ENCODE measurements at places on chromosomes 11 and 22.
A peak's percentile ranks its signal among the peaks of the same experiment; 100 is the strongest.

DNA sequence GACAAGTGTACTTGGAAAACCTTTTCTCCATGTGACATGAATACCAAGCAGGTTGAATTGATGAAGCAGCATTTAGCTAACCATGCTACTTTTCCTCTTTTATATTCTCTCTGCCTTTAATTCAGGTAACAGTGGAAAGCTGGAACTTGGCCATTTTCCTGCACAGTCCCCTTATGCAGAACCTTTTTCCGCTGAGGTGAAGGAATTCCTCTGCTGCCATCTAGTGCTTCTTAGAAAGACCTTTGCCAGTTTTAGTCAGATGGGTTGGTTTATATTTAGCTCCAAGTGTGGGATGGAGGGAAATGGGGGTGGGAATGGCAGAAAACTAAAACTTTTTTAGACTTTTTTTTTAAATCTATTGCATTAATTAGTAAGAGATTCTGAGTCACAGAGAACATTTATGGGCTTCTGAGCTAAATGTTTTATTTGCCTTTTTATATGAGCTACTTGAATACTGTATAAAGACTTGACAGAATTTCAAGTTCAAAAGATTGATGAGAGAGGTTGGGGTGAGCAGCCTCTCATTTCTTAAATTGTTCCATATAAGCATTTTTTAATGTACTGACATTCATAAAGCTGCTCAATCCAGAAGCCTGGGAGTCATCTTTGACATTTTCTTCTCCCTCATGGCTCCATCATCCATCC is 153.9 kb upstream of the ZC3H12C start:
- no peak for DNase-seq

DNA sequence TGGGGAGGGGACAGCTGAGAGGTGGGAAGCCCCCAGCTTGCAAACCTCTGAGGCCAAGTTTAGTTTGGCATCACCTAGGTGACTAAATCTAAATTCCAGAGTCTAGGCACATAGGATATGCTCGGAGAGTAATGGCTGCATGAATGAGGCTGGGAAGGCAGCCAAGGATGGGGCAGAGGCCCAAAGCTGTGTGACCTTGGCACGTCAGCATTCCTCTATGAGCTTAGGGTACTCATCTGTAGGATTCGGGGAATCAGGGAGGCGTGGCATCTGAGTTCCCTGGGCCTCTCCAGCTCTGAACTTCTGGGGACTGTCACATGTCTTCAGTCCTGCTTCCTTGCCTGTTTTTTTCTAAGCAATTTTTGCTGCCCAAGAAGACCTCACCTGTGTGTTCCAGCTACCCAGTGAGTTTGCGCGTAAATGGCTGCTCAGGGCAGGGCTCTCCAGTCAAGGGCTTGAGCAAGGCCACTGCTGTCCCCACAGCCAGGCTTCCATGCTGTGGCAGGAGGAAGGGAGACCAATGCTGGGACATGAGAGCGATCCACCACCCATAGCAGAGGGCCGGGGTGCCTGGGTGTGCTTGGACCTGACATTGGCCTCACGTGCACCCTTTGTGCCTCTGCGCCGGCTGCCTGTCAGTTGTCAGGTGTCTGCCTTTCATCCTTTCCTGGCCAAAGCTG is 13.9 kb downstream of the DAGLA start:
- no peak for DNase-seq

DNA sequence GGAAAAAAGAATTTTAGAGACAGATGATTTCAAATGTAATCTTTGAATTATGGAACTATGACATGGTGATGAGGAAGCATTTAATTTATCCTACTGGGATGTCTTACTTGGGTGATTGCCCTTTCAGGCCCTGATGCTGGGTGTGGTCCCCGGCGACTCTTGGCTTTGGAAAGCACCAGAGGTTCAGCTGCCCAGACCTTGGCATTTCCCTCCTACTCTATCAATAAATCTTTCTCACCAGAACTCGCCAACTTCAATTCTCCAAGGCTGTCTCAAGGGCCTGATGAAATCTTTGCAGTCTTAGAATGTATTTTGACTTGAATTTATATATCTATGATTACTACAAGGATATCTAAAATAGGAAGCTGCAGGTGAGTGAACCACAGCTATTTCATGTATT is 18.5 kb upstream of the OR4D5 start:
- no peak for DNase-seq

- no peak for DNase-seq
Observed at GRCh38 chr11:27277843-27278242, 85.2 kb downstream of the CCDC34 start.

- DNase-seq = no peak
Observed at GRCh38 chr11:68584097-68584496, 100.2 kb upstream of the GAL start.

- no peak for DNase-seq
Observed at GRCh38 chr11:65107078-65107477, 4.6 kb upstream of the TM7SF2 start.

DNA sequence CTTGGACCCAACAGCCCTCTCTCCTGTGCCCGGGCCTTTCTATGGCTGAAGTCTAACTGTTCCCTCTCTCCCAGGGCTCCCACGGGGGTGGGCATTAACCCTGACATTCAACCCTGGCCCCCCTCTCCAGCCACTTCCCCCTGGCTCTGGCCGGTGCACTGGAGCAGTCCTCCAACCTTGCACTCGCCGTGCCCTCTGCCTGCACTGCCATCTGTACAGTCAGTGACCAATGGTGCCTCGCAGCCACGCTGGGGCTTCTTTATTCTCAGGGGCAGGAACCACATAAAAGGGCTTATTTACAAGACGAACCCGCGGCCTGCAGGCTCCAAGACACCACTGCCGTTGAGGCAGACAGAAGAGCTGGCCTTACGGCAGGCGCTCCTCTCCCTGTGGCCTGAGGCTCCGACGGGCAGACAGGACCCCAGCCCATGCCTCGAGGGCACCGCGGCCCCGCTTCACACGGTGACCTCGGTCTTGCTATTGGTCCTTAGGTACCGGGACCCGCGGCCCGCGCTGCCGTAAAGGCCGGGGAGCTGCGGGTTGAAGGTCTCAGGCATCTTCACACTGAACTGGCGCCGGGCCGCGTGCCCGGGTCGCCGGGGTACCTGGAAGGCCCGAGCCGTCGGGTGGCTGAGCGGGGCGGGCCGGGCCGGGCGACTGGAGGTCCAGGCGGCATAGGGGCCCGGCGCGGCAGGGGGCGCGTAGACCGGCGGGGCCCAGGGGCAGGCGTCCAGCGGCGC is 5.4 kb downstream of the SHISA8 start:
- peak; percentile 63 for DNase-seq

GRCh38 chr11:44938066-44938691 is 12.5 kb downstream of the TP53I11 start:
- no peak for DNase-seq

GRCh38 chr11:34055218-34056000 is 3.9 kb downstream of the CAPRIN1 start:
- no peak for DNase-seq

DNA sequence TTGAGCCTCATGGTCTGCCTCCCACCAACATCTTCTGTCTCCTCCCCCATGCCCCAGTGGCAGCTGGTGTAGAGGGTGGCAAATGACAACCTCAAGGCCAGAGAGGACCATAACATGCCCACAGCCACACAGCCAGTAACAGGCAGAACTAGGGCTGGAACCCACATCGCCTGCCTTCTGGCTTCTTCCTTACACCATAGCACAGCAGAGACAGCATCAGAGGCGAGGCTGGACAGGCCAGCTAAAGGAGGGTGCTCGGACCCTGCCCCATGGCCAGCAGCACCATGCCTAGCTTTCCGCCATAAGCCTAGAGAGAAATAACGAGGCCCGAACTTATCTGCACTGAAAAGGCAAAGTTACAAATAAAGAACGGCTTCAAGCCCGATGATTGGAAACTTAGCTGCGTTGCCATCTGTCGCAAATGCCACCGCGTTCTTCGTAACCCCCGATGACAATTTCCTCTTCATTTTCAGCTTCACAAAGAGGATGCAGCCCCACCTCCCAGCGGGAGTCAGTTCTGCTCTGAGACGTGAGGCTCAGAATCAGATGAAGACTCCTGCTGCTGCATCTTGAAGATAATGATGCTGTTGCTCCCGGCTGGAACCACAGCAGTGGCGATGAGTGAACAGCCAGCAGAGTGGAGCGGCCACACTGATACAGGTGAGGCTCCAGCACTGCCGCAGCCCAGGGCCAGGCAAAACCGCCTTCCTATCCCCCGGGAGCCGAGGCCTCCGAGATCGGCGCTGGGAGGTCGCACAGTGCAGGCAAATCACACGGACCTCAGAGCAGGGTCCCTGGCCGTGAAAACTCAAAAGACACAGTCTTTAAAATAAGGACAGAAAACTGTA is 73.8 kb upstream of the RTL6 start:
- DNase-seq = peak; percentile 59

- DNase-seq = no peak
Observed at GRCh38 chr22:35308480-35309021, 8.9 kb downstream of the TOM1 start.

- peak; percentile 67 for DNase-seq
Observed at GRCh38 chr11:111456859-111457730, 55.1 kb downstream of the BTG4 start.

DNA sequence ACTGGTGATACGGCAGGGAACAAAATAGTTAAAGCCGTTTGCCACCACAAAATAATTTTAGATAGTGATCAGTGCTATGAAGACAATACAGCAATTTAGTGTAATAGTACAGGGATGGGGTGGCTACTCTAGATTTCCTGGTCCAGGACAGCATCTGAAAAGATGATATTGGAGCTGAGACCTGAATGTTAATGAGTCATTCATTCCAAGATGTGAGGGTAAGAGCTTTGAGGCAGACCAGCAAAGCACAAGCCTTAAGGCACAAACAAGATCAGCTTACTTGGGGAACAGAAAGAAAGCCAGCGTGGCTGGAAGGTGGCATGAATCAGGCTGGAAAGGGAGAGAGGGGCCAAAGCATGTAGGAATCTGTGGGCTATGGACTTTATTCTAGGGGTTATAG is 132.3 kb downstream of the TRIM44 start:
- DNase-seq = no peak

GRCh38 chr11:104836691-104837090 is 61.6 kb downstream of the CASP12 start:
- no peak for DNase-seq

- no peak for DNase-seq
Observed at GRCh38 chr11:126054408-126054807, 8.3 kb downstream of the CDON start.

GRCh38 chr22:41305646-41306045 is 4.3 kb downstream of the ZC3H7B start:
- DNase-seq = no peak

DNA sequence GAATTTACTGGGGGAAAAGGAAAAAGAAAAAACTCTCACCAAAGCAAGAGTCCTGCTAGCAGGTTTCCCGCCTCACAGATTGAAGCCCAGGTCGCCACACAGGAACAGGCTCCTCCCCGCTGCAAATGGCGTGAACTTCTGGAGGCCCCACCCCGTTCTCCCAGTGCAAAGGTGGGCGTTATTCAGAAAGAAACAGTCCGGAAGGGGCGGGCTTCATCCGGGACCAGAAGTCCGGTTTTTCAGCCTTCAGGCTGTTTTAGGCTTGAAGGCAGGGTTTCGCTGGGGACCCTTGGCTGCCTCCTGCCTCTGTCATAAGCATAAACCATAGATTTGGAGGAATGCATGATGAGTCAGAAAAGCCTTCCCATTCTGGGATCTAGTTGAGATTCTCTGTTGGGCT is 148.3 kb upstream of the POU2AF2 start:
- no peak for DNase-seq

DNA sequence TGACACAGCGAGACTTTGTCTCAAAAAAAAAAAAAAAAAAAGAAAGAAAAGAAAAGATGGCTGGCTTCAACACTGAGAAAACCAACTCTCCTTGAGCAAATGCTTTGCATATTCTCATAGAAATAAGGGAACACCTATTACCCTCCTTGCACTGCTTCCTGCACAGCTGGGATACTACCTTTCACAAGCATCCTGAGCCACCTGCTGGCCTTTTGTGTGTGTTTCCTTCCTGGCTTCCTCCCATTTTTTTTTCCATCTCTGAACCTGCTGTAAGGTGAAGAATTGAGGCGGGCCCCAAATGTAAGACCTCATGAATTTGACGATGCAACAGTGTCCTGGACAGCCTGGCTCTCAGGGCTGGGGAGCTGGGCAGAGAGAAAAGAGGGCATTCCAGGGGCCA is 1.9 kb upstream of the RFPL3 start:
- no peak for DNase-seq

GRCh38 chr11:127943763-127944162 is 643.6 kb downstream of the ETS1 start:
- DNase-seq = no peak

- DNase-seq = no peak
Observed at GRCh38 chr11:125624756-125625213, at the start of gene CHEK1. Gene CHEK1, plus strand, starts transcription at chr11:125625163. Its CDS starts 1,606 bp downstream, at chr11:125626769.

DNA sequence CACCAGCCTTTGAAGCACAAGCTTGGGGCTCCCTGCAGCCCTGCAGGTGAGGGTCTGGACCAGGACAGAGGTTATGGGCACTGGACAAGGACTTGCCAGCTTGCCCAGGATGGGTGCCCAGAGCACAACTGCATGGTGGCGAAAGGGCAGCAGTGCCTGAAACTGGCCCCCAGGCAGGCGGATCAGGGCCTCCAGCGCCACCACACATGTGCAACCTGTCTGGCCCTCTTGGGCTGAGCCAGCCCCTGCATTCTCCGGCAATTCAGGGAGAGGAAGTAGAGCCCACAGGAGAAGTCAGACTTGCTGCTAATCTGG is 18.8 kb downstream of the MB start:
- no peak for DNase-seq

DNA sequence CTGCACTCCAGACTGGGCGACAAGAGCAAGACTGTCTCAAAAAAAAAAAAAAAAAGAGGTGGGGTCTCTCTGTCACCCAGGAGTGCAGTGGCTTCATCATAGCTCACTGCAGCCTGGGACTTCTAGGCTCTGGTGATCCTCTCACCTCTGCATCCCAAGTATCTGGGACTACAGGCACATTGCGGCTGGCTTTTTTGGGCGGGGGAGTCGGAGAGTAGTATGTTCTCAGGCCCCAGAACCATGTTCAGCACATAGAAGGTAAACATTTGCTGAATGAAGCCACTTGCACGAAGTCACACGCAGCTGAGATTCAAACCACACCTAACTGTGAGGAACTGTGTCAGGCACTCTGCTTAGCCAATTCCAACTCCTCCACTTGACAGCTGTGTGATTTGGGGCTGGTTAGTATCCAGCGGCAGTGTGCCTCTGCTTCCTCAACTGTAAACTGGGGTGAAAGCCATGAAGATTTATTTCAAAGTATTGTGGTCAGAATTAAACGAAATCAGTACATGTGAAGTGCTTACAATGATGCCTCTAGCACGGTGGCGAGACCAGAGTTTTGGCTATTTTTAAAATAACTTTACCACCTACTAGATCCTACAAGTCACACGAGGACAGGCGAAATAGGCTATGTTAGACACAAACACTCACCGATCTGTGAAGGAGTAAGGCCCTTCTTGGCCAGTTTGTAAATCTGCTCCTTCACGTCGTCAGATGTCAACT is 789 bp downstream of the RPS13 start:
- DNase-seq = no peak

Measured in suprapubic skin (tissue), 4 donors.